ENCODE measurements at places on chromosomes 5 and 9. TPM values are rescaled to one million over a fixed set of nuclear protein-coding genes. Genes with fewer than 3 reads are reported as not detected.

The ZNF300 gene
- total RNA-seq: 1.8 TPM

The FST gene
- 4.2 TPM for total RNA-seq

The LVRN gene
- 0.20 TPM for total RNA-seq

The EPB41L4B gene
- total RNA-seq: 10.1 TPM

The SLC25A2 gene
- total RNA-seq: 0.64 TPM

The ARID3C gene
- total RNA-seq: not detected

The MAMDC2 gene
- total RNA-seq: 72.0 TPM

The IFNA8 gene
- not detected for total RNA-seq

- no peak overlapping the region for H3K27ac ChIP-seq
- DNase-seq: no peak
- no peaks in the 10 kb centered on the region for H3K27me3 ChIP-seq
- no peak overlapping the region for H3K4me3 ChIP-seq
- H3K36me3 ChIP-seq: no peaks in the 10 kb centered on the region
These were observed 17.6 kb downstream of the DENND1A start for GRCh38 chr9:123912167-123912897.

GRCh38 chr5:66742083-66742895 lies 146.1 kb downstream of the MAST4 start:
- no peak overlapping the region for H3K4me3 ChIP-seq
- peaks cover 38% of the 10 kb centered on the region for H3K4me1 ChIP-seq
- DNase-seq: no peak
- peak overlapping the region; percentile 71 for H3K27ac ChIP-seq

DNA sequence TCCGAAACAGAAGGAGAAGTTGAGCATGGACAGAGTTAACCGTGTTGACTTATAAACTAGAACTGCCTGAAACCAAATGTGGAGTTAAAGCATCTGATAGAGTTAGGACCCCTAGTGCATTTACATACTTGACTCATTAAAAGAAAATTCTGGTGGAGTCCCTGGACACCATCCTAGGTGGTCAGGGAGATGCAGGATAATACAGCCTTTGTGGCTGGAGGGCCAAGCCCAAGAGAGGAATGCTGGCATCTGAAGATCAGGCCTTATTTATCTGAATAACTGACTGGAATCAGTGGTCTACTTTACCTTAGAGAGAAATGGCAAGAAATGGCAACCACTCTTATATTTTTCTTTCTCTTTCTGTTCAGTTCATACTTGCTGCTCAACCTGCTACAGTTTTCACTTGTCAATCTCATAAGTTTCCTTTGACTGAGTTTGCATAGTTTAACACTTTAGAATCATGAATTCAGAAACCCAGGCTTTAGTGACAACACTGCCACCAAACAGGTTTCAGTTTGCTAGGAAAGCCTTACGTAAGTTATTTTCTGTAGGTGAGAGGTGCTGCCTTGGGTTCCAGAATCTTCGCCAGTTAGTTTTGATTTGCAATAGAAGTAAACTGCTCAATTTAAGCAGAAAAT lies 10.2 kb downstream of the CMYA5 start:
- no peaks in the 10 kb centered on the region for H3K36me3 ChIP-seq
- H3K27ac ChIP-seq: no peak overlapping the region
- H3K4me1 ChIP-seq: peaks cover 8% of the 10 kb centered on the region

DNA sequence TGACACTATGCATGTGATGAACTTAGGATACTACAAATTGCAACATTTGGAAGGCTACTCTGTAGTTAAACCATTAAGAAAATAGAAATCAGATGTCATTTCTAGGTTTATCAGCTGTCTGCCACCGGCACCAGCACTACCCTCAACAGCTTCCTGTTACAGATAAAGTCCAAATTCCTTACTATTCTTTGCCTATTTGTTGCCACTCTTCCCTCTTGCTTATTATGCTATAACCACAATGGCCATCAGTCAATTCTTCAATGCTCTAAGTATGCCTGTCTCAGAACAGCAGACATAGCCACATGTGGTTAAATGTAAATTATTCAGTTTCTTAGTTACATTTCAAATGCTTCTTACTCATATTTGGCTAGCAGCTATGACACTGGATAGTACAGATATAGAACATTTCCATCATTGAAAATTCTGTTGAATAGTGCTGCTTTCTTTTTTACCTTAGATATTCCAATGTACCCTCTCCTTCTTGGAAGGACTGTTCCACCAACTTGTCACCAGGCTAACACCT lies 21.0 kb downstream of the DHX29 start:
- peaks cover 100% of the 10 kb centered on the region for H3K36me3 ChIP-seq
- no peak overlapping the region for H3K4me3 ChIP-seq
- H3K4me1 ChIP-seq: no peaks in the 10 kb centered on the region
- no peak for DNase-seq

DNA sequence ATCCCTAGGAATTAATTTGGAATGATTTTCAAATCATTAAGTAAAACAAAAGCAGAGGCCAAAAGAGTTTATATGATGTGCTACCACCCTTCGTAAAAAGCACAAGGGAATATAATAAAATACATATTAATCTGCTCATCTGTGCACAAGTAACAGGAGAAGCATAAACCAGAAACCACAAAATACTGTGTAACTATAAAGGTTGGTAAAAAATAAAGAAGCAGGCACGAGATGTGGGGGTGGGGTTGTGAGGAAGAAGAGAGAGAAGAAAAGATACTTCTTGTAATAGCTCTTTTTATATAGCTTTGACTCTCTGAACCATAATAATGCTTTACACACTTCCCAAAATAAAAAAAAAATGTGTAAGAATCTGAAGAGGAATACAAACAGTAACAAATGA lies 214.9 kb upstream of the EFNA5 start:
- no peaks in the 10 kb centered on the region for H3K27me3 ChIP-seq
- no peak overlapping the region for H3K4me3 ChIP-seq

DNA sequence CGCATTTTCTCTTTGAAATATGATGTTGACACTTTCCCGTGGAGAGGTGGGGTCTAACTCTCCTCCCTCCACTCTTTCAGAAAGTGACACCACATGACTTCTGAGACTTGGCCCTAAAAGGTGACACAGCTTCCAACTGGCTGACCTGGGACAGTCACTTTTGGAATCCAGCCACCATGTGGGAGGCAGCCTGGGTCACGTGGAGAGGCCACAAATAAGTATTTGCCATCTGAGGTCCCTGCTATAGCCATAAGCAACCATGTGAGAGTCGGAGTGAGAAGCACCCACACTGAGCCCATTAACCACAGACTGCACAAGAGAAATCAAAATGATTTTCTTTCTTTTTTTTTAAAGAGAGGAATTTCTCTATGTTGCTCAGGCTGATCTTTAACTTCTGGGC lies 4.1 kb upstream of the PHYKPL start:
- H3K4me3 ChIP-seq: no peak overlapping the region
- no peaks in the 10 kb centered on the region for H3K36me3 ChIP-seq
- peak; percentile 79 for DNase-seq
- peaks cover 59% of the 10 kb centered on the region for H3K4me1 ChIP-seq
- peak overlapping the region; percentile 30 for H3K27ac ChIP-seq

GRCh38 chr9:85332487-85332886 lies 409.3 kb downstream of the AGTPBP1 start:
- H3K36me3 ChIP-seq: no peaks in the 10 kb centered on the region
- H3K4me3 ChIP-seq: no peak overlapping the region
- no peaks in the 10 kb centered on the region for H3K27me3 ChIP-seq
- DNase-seq: no peak
- H3K4me1 ChIP-seq: no peaks in the 10 kb centered on the region
- H3K27ac ChIP-seq: no peak overlapping the region

DNA sequence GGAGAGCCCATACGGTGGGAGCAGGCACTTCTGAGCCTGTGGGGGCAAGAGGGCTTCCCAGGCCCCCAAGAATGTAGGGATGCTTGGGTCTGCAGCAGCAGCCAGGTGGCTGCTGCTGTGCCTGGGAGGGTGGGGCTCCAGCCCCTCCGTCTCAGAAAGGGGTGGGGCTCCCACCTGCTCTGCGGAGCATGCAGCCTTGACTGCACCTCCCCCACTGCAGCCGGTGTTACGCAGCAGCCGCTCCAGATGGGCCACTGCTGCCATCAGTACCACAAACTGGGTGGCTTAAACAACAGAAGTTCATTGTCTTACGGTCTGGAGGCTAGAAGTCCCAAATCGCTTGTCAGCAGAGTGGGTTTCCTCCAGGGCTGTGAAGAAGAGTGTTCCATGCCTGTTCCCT lies 365.5 kb downstream of the TMEM38B start:
- H3K36me3 ChIP-seq: no peaks in the 10 kb centered on the region
- no peaks in the 10 kb centered on the region for H3K4me1 ChIP-seq
- no peak overlapping the region for H3K27ac ChIP-seq
- H3K4me3 ChIP-seq: no peak overlapping the region

DNA sequence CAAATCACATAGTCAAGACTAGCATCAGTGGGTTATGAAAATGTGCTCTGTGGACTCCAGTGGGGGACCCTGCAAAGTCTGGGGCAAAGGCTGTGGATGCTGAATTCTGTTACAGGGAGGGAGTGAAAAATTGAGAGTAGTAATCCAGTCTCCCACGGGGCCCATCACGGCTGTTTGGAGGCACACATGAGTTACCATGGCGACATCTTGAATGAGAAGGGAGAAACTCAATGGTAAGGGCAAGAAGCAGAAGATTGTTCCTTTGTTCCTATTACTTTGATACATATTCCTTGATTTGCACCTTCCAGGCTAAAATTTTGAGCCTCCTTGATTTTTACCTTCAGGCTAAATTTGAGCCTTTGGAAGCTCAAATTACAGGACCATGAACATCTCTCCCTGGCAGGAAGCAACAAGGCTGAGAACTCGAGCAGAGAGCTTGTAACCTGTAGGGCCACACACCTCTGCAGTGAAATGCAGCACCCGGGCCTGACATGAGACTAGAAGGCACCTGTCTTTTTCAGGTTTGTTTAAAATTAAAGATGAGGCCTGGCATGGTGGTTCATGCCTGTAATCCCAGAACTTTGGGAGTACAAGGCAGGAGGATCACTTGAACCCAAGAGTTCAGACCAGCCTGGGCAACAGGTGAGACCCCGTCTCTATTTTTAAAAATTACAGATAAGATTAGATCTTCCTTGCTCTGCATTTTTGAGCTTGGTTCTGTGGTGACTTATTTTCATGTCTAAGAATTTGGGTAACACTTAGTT lies 31.0 kb upstream of the ZFR start:
- DNase-seq: no peak
- no peaks in the 10 kb centered on the region for H3K27me3 ChIP-seq
- no peak overlapping the region for H3K4me3 ChIP-seq
- no peaks in the 10 kb centered on the region for H3K4me1 ChIP-seq
- no peak overlapping the region for H3K27ac ChIP-seq
- H3K36me3 ChIP-seq: no peaks in the 10 kb centered on the region

DNA sequence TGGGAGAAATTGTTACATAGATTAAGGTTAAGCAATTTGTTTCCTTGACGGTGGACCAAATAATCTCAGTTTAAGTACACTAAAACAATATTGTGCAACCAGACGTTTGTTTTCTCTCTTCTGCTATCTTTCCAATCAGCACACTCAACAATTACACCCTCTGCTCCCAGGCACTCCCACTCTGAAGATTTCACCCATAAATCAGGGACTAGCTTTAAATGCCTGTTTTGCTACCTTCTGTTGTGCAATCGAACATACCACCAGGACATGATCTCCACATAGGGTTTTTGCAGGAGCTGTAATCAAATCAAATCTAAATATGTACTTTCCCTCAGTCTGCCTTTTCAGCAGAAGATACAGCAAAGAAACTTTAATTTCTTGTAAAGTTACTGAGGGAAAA lies 405.8 kb upstream of the TLE4 start:
- no peak overlapping the region for H3K27ac ChIP-seq
- no peaks in the 10 kb centered on the region for H3K4me1 ChIP-seq
- H3K27me3 ChIP-seq: no peaks in the 10 kb centered on the region

GRCh38 chr5:146523698-146524097 lies 7.7 kb upstream of the GPR151 start:
- no peaks in the 10 kb centered on the region for H3K27me3 ChIP-seq
- no peak overlapping the region for H3K27ac ChIP-seq
- no peaks in the 10 kb centered on the region for H3K36me3 ChIP-seq
- H3K4me3 ChIP-seq: no peak overlapping the region
- DNase-seq: no peak

DNA sequence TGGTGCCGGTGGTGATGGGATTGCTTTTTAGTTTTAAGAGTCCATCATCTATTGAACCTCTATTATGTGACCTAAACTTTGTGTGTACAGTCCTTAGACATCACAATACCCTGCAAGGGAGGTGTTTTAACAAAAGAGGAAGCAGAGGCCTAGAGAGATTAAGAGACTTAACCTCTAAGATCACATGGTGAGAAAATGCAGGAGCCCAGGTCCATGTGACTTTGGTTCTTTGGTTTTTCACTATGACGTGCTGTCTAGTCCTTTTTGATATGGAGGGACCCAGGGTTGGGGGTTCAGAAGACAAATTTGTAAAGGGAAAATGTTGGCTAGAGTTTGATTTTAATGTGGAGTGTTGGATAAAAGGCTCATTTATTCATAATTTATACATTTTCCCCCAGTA lies 34.1 kb upstream of the TRMT10B start:
- H3K4me1 ChIP-seq: no peaks in the 10 kb centered on the region
- H3K36me3 ChIP-seq: no peaks in the 10 kb centered on the region
- no peak overlapping the region for H3K4me3 ChIP-seq
- no peak overlapping the region for H3K27ac ChIP-seq
- no peak for DNase-seq

DNA sequence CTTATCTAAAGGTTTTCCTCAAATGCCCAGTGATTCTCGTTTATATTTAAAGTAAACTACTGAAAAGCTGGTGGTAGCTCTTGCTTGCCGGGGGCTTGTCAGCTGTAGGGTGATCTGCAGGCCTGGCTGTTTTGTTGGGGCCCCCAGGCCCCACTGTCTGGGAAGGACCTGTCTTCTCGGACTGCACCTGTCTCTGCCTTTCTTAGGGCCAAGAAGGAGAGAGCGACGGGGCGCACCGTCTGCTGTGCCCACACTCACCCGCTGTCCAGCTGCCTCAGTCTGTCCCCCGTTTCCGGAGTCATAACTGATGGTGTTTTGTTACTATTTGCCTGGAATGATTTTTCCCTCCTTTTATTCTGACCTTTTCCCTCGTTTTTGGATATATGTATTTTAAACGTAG lies 94.1 kb upstream of the CACNA1B start:
- H3K27me3 ChIP-seq: no peaks in the 10 kb centered on the region
- no peak overlapping the region for H3K4me3 ChIP-seq
- peaks cover 56% of the 10 kb centered on the region for H3K36me3 ChIP-seq
- H3K4me1 ChIP-seq: no peaks in the 10 kb centered on the region
- DNase-seq: peak; percentile 48

- H3K27me3 ChIP-seq: no peaks in the 10 kb centered on the region
- no peak overlapping the region for H3K27ac ChIP-seq
- H3K4me1 ChIP-seq: no peaks in the 10 kb centered on the region
- no peaks in the 10 kb centered on the region for H3K36me3 ChIP-seq
These were observed 532.2 kb upstream of the TUSC1 start for GRCh38 chr9:26210338-26210851.

DNA sequence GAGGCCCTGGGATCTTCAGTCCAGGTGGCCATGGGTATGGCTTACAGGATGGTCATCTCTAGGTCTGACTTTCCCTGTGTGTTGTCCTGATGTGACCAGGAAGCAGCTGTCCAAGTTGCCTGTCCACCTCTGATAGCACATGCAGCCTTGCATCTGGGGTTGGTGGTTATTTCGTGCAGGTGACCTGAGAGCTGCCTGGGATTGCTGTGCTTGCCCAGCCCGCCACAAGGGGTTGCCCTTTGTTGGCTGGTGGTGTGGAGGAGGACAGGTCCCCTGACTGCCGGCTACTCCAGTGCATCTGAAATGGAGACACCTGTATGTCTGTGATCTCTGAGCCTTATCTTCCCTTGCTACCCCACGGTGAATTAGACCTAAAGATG lies 212.6 kb downstream of the ARHGAP26 start:
- peaks cover 56% of the 10 kb centered on the region for H3K4me1 ChIP-seq
- H3K27me3 ChIP-seq: no peaks in the 10 kb centered on the region
- DNase-seq: no peak

GRCh38 chr9:79170643-79171042 lies 401.1 kb upstream of the TLE4 start:
- no peak for DNase-seq
- H3K4me1 ChIP-seq: no peaks in the 10 kb centered on the region
- H3K27ac ChIP-seq: no peak overlapping the region

Measured in upper lobe of right lung (tissue), 1 donor.